ENCODE measurements at places on chromosomes 3 and 15.
A peak's percentile ranks its signal among the peaks of the same experiment; 100 is the strongest.

- no peak for DNase-seq
Measured at GRCh38 chr15:94509259-94509658, 277.9 kb downstream of the MCTP2 start.

GRCh38 chr3:45225465-45226205 lies 452 bp downstream of the TMEM158 start:
- DNase-seq, result no peak

- peak; percentile 8 for DNase-seq
Measured at GRCh38 chr15:38683382-38684242, 119.0 kb upstream of the RASGRP1 start.

GRCh38 chr3:195548006-195548405 lies 4.9 kb upstream of the PPP1R2 start:
- DNase-seq, result peak; percentile 32

DNA sequence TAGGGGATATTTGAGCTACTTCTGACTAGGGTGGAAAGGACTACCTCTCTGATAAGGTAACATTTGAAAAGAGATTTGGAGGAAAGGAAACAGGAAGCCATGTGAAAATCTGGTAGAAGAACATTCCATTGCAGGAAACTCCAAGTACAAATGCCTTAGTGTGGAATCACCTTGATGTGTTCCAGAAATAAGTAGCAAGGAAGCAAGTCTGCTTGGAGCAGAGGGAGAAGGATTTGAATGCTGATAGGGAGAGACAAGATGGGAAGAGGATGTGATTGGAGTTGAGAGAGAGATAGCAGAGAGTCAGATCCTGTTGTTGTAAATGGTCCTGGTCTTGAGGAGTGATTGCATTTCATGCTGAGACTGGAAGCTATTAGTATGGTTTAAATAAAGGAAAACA lies 335.1 kb upstream of the DCBLD2 start:
- DNase-seq, result no peak

DNA sequence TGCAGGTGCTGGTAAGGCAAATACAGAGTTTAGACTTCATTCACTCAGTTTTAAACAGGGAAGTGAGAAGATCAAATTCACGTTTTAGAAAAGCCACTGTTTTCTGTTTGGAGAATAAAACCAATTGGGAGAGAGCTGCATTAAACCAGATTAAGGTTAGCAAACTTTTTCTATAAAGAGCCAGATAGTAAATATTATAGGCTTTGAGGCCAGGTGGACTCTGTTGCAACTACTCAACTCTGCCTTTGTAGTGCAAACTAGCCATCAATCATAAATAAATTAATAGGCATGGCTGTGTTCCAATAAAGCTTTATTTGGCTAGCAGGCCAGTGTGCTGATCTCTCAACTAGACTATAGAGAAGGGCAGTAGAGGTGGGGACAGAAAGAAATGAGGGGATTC lies 33.5 kb downstream of the SUCLG2 start:
- no peak for DNase-seq

GRCh38 chr3:52249683-52250082 lies 4.1 kb downstream of the PPM1M start:
- no peak for DNase-seq

GRCh38 chr3:117518364-117518763 lies 808.8 kb downstream of the TUSC7 start:
- no peak for DNase-seq

- DNase-seq, result no peak
Measured at GRCh38 chr3:37577697-37578096, 284.0 kb upstream of the CTDSPL start.

Data from NCI-H187 treated with DMSO at 0.1 percent for 48 hours (cell line).